ENCODE measurements at places on chromosomes 5 and 9. TPM values are rescaled to one million over a fixed set of nuclear protein-coding genes. Genes with fewer than 3 reads are reported as not detected.

- no peaks in the 10 kb centered on the region for H3K36me3 ChIP-seq
- no peak overlapping the region for H3K27ac ChIP-seq
- H3K4me1 ChIP-seq: no peaks in the 10 kb centered on the region
- no peak for DNase-seq
- H3K4me3 ChIP-seq: no peak overlapping the region
These were observed 297.7 kb downstream of the MSX2 start for GRCh38 chr5:175021841-175022625.

DNA sequence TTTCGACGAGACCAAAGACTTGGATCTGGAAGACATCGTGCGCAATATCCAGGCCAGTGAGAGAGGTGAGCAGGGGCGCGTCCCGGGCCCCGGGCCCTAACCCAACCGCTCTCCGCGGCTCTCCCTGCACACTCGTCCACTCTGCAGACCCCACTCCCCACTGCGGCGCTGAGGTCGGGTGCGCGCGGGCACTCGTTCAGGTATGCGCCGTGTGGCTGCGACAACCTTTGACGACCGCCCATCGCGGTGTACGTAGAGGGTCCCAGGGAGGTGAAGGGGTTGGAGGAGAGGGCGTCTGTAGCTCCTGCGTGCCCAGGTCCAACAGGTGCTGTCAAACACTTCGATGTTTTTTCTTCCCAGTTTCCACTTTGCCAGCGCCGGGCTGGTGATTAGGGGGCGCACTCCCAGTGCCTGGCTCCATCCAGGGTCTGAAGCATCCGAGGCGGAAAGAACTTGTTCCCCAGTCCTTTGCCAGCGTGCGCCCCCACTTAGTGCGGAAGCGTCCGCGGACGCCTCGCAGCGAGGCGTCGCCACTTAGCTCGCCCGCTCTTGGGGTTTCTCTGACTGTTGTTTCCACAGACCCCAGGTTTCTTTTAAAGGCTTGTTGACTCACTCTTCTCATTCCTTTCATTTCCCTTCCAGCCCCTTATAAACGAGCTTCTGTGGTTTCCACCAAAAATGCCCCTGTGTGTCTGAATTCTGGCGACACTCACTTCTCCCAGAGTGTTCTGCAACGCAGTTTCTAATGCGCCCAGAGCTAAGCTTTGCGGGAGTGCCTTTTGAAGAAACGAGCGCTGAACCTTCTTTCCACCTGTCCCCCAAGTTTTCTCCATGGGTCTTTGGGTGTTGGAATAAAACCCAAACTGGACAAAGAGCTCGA, 1.6 kb downstream of the NPR3 start:
- H3K4me1 ChIP-seq: no peaks in the 10 kb centered on the region
- H3K4me3 ChIP-seq: peak overlapping the region; percentile 55

DNA sequence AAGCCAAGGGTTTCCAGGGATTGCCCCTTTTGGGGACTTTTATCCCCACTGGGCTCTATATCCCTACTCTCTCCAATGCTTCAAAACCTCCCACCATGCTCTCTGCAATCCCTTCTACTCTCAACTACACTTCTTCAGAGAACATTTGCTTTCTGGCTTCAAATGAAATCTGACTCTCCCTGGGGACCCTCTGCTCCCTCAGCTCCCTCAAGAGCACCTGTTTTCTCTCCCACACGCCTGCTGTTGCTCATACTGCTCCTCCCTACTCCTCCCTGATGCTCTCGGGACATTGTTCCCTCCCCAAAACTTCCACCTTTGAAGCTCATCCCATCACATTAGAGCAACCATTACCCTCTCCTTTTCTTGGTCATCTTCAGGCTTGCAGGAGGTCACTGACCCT, 344.9 kb downstream of the CDK5RAP2 start:
- DNase-seq: no peak
- no peak overlapping the region for H3K4me3 ChIP-seq
- no peaks in the 10 kb centered on the region for H3K27me3 ChIP-seq

DNA sequence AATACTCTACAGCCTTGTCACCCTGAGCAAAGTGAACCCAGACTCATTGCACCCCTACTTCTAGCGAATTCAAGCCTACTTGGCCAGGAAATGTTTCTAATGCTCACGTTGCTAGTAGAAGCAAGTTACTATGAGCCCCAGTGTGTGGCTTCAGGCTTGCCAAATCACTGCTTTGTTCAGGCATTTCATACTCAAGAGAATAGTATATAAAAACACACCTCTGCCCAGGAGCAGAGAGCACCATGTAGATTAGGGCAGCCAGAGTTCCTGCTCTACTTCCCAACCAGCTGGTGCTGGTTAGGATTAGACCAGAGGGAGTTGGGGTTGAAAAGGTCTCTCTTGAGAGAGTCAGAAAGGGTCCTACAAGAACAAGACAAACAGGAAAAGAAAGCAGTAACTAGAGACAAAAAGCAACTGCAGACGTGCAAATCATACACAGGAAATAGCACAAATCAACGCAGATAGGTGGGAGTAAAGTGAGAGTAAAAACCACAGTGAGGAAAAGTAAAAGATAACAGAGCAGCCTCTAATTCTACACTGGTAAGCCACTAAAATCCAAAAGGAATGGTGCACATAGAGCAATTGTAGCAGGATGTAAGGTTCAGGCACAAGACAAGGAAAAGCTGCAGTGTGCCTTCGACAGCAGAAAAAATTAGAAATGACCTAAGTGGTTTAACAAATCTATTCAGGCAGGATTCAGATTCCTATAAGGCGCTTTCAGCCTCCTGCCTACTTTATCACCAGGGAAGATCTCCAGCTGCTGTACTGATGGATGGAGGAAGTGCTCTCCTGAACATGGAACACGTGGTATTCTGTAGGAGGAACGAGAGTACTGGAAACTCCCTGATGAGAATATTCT, 49.6 kb upstream of the KIF2A start:
- H3K27me3 ChIP-seq: no peaks in the 10 kb centered on the region
- H3K4me1 ChIP-seq: no peaks in the 10 kb centered on the region
- no peaks in the 10 kb centered on the region for H3K36me3 ChIP-seq
- H3K27ac ChIP-seq: no peak overlapping the region
- no peak overlapping the region for H3K4me3 ChIP-seq

GRCh38 chr5:136957428-136957827, 541.7 kb downstream of the SPOCK1 start:
- no peaks in the 10 kb centered on the region for H3K36me3 ChIP-seq
- no peaks in the 10 kb centered on the region for H3K4me1 ChIP-seq
- no peaks in the 10 kb centered on the region for H3K27me3 ChIP-seq

DNA sequence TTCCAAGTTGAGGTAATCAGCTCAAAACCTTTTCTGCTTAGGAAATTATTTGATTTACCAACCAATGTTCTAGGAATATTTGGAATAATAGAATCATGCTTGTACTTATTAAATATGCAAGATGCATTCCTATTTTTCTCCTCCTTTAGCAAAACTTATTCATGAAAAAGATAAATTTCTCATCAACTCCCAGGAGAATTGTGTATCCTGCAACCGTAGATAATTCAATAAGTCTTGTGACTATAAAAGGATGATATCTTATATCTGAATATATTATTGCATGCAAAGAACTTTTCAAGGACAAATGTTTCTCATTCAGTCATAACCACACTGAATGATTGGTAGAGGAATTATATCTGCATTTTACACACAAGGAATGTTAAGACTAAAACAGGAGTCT, 84.9 kb upstream of the CCNG1 start:
- no peaks in the 10 kb centered on the region for H3K27me3 ChIP-seq
- no peak for DNase-seq
- no peaks in the 10 kb centered on the region for H3K36me3 ChIP-seq
- H3K4me1 ChIP-seq: no peaks in the 10 kb centered on the region
- H3K4me3 ChIP-seq: no peak overlapping the region
- no peak overlapping the region for H3K27ac ChIP-seq

The HSPA4 gene
- total RNA-seq: 108 TPM

The SAPCD2 gene
- total RNA-seq: 1.7 TPM

The SPINK4 gene
- not detected for total RNA-seq

DNA sequence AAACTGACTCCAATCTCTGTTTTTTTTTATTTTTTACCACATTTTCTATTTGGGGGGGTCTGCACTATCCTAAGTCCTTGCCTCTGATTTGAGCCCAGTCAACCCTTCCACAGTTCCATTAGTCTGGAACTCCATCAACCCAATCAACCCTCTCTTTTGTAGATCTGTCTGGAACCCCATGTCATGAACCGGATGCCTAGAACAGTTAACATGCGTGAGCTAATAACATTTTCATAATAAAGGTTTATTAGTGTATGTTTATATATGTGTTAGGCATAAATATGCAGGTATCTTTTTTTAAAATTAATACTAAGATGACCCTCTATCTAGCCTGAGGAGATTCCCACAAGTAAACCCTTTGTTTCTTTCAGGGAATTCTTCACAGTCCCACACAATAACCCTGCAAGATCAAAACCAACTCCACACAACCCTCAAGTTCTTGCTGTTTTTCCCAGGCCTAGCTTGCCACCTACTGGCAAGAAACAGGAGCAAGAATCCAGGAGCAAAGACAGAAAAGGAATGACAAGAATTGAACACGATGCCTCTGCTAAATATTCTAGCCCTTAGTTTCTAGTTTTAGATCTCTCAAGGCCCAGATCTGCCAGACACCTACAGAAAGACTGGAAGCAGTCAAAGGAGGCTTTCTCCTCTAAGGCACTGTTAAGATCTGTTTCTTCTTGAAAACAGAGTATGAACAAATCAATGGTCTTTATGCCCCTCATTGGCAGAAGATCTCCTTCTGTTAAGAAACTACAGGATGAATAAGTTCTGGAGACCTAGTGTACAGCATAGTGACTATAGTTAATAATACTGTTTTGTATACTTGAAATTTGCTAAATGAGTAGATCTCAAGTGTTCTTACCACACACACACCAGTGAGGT, 100.4 kb downstream of the TRIM36 start:
- no peak overlapping the region for H3K4me3 ChIP-seq
- H3K4me1 ChIP-seq: no peaks in the 10 kb centered on the region
- no peak overlapping the region for H3K27ac ChIP-seq
- no peaks in the 10 kb centered on the region for H3K27me3 ChIP-seq
- peak; percentile 56 for DNase-seq
- no peaks in the 10 kb centered on the region for H3K36me3 ChIP-seq

DNA sequence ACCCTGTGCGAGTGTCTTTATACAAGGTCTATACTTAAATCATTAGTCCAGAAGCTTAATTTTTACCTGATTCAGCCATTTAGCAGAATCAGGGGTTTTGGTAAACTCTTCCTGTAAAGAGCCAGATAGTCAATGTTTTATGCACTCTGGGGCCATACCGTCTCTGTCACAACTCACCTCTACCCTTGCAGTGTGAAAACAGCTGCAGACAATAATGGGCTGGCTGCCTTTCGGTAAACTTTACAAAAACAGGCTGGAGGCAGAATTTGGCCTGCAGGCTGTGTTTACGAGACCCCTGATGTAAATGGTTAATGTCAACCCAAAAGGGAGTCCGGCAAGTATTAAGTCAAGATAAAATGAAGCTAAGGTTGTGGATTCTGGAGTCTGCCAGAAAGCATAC, 32.8 kb downstream of the SMARCA2 start:
- no peak overlapping the region for H3K27ac ChIP-seq
- DNase-seq: no peak
- H3K27me3 ChIP-seq: no peaks in the 10 kb centered on the region
- no peak overlapping the region for H3K4me3 ChIP-seq
- H3K4me1 ChIP-seq: peaks cover 3% of the 10 kb centered on the region
- H3K36me3 ChIP-seq: no peaks in the 10 kb centered on the region

The STPG3 gene
- total RNA-seq: 14.6 TPM

All from testis (tissue), 5 donors.